ENCODE measurements at places on chromosomes 16 and 17.

DNA sequence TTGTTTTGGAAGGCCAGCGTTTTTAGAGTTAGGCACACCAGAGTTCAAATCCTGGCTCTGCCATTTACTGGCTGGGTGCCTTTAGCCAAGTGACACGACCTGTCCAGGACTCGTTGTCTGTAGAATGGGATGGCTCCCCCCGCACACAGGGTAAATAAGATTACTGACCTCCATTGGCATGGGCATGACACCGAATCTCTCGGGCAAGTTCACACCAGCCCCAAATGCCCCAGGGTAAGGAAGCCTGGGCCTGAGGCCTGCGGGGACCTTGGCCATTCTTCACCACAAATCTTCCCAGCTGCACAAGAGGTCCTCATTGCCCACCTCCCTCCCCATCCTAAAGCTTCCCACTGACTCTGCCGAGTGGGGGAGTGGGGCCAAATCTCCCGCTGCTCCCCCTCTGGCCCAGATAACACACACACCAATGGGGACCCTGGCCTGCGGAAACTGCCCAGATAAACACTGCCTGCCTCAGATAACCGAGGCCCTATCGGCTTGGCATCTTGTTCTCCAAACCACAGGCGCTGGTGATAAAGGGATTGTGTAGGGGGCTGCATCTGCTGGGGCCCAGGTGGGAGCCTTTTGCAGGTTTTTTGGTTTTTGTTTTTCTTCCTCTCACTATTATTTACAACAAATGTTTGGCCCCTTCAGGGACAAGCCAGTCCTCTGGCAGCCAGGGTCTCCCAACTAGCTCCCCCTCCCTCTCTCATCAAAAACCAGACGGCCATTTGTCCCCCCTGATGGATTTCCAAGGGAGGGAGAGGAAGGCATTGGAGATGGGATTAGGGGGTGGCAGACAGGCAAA, 75.0 kb upstream of the LHX1 start:
- no peak for DNase-seq

DNA sequence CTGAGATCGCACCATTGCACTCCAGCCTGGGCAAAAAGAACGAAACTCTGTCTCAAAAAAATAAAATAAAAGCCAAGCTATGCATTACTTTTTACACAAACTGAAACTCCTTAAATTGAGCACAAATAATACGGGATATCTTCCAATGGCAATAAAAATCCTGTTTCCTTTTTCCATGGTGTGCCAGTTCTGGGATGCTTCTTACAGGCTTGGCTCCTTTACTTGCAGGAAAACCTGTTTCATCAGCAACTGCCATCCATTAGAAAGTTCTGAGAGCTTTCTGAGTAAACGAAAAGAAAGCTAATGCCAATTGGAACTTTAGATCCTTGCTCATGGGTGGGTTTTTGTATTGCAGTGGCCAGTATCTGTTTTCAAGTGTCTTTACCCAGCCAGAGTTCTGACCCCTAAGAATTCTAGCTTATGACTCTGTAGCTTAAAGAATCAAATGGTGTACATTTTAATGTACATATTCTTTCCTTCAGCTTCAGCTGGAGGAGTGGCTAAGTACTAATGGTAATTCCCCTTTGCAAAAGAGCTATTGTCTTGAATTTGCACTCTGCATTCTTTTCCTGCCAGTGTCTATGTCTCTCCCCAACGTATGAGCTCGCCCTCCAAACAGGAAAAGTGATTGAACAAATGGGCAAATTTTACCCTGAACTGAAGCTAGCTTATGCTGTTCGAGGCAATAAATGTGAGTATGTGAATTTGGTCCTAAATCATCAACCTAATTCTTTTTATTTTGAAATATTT, 21.5 kb upstream of the DDX19A start:
- DNase-seq = no peak

DNA sequence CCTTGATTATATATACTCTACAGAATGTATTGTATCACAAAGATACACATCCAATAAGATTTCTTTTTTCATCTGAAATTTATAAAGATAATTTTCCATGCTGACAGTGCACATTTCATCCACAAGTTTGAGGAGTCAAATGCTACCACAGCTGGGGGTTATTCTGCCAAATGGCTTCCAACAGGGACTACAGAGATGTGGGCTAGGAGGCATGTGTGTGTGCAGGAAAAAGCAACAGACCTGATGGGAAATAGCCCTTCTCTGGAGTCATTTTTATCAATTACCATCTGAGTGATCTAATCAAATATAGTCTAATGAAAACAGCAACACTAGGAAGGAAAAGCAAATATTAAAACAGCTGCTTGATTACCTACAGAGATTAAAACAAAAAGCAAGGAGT, 290.5 kb downstream of the CEP112 start:
- peak; percentile 94 for DNase-seq

GRCh38 chr16:54426553-54426849, 139.9 kb upstream of the IRX3 start:
- DNase-seq = no peak

- DNase-seq = no peak
Measured at GRCh38 chr17:29694918-29695563, 72.3 kb upstream of the CORO6 start.

- no peak for DNase-seq
Measured at GRCh38 chr17:2808367-2809335, 12.4 kb downstream of the RAP1GAP2 start.

DNA sequence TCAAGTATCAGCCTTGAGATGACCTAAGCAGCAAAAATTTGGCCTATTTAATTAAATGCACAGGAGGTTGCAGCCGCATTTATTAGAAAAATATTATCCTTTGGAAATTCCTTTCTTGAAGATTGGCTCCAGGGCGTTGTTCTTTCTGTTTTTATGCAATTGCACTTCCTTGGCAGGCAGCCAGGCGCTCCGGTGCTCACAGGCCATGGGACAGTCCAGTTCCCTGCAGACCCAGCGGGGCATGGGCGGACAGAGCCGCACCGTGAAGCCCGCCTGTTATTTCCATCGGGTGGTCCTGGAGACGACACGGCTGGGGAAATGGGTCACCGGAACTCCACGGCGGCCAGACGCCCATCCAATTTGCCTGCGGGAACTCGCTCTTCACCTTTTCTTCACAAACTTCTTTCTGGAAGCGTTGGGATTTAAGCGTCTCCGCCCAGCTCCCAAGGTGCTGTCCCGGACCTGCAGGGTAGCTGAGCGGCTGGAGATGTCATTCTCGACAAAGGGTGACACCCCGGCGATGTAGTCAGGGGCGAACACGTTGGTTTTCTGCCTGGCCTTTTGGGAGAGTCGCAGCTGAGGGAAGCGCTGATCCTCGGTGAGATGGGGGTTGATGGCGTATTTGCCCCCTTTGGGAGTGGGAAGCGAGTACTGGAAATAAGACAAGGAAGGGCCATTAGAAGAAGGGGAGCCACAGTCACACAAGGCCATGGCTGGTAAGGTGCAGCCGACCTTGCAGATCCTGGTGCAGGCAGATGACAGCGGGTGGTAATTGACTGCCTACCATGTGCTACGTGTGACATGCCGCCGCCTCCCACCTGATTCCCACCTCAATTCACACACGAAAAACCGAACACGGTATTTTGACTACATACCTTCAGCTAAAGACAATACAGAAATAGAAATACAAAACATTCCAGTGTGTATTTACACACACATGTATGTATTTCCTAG, 12.5 kb downstream of the NOB1 start:
- DNase-seq = no peak

- no peak for DNase-seq
Measured at GRCh38 chr17:78523934-78524655, 53.1 kb downstream of the DNAH17 start.
